SW480 (cell line): ENCODE measurements at places on chromosomes 6 and 20.

- peak; percentile 48 for DNase-seq
These were observed 105.0 kb downstream of the FIG4 start for GRCh38 chr6:109795994-109796555.

GRCh38 chr6:33430334-33430733, 10.5 kb downstream of the SYNGAP1 start:
- no peak for DNase-seq

GRCh38 chr6:14434916-14435690, 317.5 kb downstream of the CD83 start:
- no peak for DNase-seq

DNA sequence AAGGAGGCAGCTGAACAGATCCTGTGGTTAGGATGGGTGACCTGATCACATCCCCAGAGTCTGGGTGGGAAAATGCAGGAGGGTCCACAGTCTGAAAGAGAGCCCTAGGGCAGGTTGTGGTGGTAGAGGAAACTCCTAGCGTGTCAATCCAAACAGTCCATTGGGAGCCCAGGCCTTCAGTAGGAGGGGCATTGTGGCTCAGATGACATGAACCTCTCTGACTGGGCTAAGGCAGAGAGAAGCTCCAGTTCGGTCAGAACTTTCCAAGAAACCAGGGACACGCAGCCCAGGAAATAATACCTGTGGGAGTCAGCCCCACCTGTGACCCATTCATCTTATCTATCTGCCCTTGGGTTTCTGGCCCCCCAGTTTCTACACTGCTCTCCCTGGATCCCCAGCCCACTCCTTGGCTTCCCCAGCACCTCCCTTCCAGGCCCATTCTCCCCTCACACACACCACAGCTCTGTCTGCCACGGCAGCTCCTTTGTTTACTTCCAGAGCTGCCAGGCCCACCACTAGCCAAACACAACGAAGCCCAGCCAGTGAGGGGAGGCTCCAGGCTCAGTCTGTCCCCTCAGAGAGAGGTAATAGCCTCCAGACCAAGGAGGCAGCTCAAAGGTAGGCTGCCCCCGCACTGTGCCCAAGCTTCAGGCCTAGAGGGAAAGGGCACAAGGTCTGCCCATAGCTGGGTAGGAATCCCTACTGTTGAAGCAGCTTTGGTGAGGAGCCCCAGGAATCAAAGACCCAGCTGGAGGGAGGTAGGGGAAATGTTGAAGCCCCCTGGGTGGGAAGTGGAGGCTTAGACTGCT, 6.2 kb downstream of the GDF5 start:
- no peak for DNase-seq

- no peak for DNase-seq
These were observed 27.4 kb downstream of the ASXL1 start for GRCh38 chr20:32385541-32385940.

- no peak for DNase-seq
These were observed 8.5 kb upstream of the SPATS1 start for GRCh38 chr6:44333942-44334341.

- no peak for DNase-seq
These were observed 55.3 kb downstream of the DLL1 start for GRCh38 chr6:170235391-170236125.

GRCh38 chr20:4632876-4633275, 88.8 kb upstream of the PRND start:
- no peak for DNase-seq

DNA sequence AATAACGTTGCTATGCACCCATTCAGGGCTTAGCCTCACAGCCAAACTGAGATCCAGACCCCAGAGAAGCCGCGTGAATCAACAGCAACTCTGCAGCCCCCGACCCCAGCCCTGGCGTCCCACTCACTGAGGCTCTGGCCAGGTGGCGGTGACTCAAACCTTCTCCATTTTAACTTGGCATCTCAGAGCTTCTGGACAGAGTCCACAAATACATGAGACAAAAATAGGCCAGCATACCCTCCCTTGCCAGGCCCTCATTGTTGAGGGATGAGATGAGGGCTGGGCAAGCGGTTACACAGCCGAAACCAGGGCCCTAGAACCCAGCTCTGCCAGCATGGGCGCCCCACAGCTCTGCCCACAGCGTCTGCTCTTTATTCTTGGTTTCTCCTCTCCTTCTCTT, 118.4 kb downstream of the MYLK4 start:
- DNase-seq, result no peak

- DNase-seq, result no peak
These were observed 33.1 kb downstream of the PXDC1 start for GRCh38 chr6:3718407-3718806.

DNA sequence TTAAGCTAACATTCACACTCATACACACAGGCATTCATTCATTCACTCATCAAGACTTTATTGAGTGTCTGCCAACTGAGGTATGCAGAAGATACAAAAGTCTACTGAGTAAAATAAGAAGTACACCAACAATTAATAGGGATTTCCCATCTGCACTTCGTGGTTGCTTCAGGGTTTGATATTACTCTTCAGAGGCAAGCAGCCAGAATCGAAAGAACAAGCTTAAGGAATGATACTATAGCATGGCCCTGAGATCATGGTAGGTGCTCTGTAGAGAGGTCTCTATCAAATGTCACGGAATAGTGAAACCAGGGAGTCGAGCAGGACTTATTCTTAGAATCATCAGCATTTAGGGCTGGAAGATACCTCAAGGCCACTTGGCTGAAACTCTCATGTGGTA, 135.4 kb downstream of the NRN1 start:
- no peak for DNase-seq

- no peak for DNase-seq
These were observed 16.2 kb downstream of the GFOD1 start for GRCh38 chr6:13471184-13471583.

GRCh38 chr6:107712665-107713551, 111.2 kb downstream of the SCML4 start:
- DNase-seq, result peak; percentile 32

DNA sequence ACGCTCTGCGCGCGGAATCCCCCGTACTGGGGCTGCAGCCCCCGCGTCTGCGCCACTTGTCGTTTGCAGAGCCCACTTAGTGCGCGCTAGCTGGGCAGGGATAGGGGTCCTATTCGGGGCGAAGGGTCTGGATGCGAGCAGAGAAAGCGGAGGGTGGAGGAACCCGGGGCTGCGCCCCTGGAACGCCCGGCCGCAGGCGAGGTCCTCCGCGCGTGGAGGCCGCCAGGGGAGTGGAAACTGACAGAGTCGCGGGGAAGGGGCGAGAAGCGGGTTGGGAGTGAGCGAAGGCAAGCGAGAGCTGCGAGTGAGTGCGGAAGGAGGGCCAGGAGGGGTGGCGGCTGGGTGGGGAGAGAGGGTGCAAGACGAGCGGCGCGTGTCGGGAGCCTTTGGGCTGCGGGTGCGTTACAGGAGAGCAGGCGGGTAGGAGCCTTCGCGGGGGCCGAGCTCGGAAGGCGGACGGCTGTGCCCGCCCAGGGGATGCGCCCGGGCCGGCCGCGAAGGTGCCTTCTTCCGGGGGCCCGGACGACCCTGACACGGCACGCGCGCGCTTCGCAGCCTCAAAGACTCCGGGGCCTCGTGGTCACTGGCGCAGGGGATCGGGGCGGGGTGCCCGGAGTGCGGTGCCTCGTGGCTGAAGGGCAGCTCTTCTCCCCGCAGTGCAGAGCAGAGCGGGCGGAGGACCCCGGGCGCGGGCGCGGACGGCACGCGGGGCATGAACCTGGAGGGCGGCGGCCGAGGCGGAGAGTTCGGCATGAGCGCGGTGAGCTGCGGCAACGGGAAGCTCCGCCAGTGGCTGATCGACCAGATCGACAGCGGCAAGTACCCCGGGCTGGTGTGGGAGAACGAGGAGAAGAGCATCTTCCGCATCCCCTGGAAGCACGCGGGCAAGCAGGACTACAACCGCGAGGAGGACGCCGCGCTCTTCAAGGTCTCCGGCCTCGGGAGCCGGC, 1.2 kb downstream of the IRF4 start:
- DNase-seq, result no peak

DNA sequence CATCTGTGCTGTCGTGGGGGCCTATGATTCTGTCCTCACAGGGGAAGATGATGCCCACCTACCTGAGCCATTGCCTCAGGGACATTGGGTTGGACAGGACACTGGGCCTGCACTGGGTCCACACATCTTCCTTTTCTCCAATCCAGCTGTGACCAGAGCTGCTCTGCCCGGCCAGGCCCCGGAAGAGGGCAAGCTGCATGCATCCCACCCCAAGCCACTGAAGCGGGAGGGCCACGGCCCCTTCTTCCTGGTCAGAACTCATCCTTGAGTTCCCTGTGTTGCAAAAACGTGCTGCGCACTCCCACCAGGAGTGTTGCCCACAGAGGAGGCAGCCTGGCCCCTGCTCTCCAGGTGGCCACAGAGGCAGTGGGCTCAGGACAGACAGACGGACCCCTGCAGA, 38.2 kb downstream of the SPDEF start:
- DNase-seq, result no peak

- DNase-seq, result no peak
These were observed 847 bp upstream of the NCR2 start for GRCh38 chr6:41334482-41335040.

DNA sequence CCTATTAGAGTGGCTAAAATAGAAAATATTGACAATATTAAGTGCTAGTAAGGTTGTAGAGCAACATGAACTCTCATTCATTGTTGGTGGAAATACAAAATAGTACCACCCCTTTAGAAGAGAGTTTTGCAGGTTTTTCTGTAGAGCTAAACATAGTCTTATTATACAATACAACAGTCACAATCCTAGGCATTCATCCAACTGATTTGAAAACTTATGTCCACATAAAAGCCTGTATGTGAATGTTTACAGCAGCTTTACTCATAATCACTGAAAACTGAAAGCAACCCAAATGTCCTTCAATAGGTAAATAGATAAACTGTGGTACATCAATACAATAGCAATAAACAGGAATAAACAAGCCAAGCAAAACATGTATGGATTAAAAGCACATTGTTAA, 162.6 kb upstream of the PRND start:
- DNase-seq, result no peak

DNA sequence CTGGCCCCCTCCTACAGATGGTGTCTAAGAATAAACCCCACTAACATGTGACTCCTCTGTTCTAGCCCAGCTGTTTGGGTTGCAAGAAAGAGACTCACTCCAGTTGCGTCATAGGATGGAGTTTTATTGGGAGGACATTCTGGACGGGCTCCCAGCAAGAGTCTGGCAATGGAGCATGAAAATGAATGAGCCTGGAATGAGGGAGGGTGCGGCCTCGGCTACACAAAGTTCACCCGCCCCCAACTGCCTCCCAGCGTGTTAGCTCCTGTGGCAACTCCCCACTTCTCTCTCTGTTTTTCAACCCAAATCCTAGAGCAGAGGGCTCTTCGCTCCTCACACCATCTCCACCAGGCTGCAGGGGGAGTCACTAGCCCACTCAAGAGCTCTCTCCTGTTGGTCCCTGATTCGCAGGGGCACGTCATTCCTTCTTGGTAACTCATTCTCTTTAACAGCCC, 5.1 kb upstream of the ADAM33 start:
- no peak for DNase-seq
